ENCODE measurements at places on chromosomes 6 and 20. TPM values are rescaled to one million over a fixed set of nuclear protein-coding genes. Genes with fewer than 3 reads are reported as not detected.

- peak; percentile 47 for DNase-seq
Measured at GRCh38 chr6:11363881-11364576, 131.6 kb upstream of the NEDD9 start.

GRCh38 chr6:34061348-34061747, 84.5 kb downstream of the GRM4 start:
- DNase-seq: no peak

DNA sequence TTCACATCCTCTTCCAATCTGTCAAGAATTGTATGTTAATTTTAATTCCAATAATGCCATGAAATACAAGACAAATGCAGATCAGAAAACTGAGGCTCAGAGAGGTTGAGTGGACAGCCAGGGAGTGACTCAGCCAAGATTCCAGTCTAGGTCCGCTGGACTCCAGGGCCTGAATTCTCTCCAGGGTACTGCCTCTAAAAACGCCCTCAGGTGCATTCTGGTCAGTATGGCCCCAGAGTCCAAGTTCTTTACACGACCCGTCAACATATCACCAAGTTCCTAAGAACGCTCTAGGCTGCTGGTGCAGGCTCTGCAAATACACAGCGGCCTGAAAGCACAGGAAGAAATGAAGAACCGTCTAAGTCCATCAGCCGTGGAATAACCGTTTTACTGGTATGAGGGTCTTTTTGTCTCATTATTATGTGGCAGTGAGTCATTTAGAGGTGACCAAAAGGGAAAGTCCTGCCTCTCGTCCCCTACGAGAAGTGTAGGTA, 709 bp upstream of the ASXL1 start:
- no peak for DNase-seq

DNA sequence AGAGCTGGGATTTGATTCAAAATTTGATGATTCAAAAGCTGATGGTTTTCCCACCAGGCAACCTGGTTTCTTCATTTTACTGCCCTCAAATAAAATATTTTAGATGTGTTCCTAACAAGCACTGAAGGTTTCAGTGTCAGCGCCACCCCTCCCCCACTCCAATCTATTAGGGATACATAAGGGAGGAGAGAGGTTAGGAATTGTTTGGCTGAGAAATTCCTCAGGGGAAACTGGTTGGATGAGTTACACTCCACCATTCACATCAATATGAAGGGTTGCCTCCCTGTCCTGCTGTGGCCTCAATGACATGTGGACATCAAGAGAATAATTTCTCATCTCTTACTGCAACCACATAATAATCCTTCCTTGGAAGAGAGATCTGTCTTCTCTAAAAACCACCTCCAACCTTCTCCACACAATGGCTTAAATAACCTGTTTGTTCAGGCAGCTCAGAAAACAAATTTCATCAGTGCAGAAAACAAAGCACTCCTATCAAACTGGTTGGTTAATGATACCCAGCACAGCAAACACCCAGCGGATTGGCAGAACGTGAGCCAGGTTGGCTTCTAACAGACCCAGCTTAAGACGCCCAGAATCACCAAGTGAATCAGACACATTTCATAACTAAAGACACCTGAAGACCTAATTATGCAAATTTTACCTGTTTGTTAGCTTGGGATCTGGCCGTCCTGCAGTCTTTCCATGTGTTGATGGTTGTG, 136.0 kb upstream of the SGK1 start:
- no peak for DNase-seq

DNA sequence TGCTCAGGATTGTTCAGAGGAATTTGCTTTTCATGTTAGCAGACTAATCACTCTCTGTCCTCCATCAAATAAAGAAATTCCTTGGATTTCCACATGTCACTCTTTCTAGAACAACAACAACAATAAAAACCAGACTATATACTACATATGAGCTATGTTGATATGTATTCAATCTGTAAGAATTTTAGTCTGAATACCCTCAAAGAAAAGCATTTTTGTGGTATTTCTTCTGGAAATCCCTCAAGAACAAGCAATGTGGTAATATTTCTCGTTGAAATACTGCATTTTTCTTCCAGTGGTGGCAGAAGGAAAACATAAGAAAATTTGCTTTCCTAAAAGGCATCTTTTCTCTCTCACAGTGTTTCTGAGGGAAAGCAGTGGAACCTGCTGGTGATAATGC, 312.6 kb upstream of the RSPO3 start:
- DNase-seq: no peak

GRCh38 chr6:104459543-104459942, 400.2 kb downstream of the HACE1 start:
- DNase-seq: no peak

DNA sequence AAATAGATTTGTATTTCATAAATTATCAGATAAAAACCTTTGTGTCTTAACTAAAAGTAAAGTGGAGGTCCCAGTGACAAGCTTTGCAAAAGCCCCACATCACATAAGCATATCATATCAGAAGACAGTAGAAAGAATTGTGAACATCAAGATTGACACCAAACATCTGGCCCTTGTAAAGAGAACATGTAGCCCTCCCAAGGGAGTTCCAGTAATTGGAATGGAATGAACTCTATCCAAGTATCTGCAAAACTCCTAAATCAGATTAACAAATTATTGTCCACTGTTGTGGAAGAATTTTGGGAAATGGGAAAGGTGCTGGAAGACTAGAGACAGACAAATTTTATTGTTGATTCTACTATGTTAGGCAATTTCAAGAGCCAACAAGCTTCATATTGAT, 268.8 kb downstream of the KCNQ5 start:
- peak; percentile 59 for DNase-seq

- DNase-seq: no peak
Measured at GRCh38 chr6:155193526-155193925, 70.3 kb upstream of the CLDN20 start.

GRCh38 chr20:50460608-50461267, 49.4 kb upstream of the PTPN1 start:
- DNase-seq: peak; percentile 90

- no peak for DNase-seq
Measured at GRCh38 chr6:89581689-89582088, 56.9 kb downstream of the LYRM2 start.

DNA sequence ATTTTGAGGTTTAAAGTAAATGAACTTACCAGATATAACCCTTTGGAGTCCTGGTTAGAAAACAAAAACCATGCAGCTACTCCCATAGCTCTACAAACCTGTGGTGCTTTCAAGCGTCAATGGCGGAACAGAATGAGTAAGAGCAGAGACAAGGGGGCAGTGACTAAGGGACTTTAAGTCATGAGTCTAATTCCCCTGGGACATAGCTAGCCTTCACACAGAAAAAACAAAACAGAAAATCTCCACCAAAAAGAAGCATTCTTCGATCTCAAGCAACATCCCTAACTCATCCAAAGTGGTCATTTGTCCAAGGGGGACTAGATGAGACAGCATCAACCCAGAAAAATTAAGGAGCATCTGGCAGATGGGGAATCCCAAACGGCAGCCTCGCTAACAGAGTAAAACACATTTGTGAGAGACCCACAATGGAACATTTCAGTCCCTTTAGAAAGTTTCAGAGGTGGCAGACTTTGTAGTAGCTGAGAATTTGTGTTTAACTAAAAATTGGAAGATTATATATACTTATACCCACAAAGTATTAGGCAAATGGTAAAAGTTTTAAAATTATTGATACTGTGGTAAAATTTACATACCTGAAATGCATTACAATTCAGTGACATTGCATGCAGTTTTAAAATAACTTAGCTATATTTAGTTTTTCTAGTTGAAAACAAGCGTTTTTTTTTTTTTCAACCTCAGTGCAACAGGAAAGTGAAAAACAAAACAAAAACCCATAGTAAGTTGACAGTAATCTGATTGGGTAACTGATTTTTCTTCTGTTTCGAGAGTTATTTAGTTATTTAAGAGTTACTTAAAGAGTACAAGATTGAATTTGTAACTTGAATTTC, 67.5 kb downstream of the KCNQ5 start:
- peak; percentile 11 for DNase-seq

GRCh38 chr6:164832410-164832809, 477.0 kb downstream of the C6orf118 start:
- no peak for DNase-seq

GRCh38 chr6:48706310-48706709, 595.3 kb upstream of the PTCHD4 start:
- no peak for DNase-seq

DNA sequence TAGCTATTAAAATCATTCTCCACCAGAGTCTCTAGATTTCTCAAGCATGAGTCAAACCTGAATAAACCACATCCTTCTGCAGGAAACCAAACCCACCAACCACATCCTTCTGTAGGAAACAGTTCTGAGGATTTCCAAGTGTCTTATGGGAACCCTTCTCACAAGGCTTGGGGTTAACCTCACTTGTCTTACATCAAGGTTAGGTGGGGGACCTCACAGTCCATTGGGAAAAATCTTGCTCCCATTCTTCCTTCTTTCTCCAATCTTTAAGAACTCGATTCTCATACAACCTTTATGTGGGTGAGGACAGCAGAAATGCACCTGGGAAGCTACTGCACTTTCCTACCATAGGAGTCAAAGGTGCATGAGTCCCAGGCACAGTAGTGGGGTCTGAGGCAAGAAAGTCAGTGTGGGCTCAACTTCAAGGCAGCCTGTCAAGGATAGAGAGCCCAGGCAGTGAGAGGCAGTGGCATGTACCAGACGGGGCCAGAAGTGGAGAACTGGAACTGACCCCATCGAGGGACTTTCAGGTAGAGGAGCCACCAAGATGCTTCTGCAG, 114.5 kb downstream of the SLC22A3 start:
- DNase-seq: peak; percentile 82

DNA sequence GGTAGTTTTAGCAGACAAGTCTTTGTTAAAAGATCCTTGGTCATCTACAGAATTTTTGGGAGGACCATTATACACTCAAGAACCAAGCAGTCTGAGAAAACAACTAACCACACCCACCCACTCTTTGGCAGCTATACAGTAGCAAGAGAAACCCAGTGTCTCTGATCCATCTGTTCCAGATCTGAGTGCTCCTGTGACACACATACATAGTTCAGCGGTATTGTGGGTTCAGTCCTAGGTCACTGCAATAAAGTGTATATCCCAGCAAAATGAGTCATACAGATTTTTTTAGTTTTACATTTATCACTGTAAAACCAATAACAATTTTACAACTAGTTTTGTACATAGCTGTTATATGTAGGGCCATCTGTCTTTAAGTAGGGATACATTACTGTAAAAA, 47.4 kb upstream of the PAK5 start:
- no peak for DNase-seq

DNA sequence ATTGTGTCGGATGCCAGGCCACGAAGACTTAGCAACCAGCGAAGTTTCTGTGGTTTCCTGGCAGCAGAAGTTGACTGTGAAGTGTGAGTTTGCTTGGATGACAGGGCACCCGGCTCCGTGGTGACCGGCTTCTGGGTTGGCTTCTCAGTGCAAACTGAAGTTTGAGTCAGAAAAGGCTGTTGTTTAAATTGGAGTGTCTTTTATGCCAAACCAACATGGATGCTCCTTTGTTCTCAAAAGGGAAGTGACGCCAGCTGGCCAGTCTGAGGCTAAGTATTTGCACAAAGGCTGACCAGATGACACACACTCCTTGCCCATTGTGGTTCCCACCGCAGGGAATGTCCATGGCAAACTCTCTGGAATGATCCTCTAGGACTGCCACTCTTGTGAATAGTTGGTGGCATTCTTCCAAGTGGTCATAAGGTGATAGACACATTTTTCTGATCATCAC, 164.8 kb upstream of the QKI start:
- DNase-seq: peak; percentile 94

- peak; percentile 23 for DNase-seq
Measured at GRCh38 chr6:20952699-20953474, 418.6 kb downstream of the CDKAL1 start.

DNA sequence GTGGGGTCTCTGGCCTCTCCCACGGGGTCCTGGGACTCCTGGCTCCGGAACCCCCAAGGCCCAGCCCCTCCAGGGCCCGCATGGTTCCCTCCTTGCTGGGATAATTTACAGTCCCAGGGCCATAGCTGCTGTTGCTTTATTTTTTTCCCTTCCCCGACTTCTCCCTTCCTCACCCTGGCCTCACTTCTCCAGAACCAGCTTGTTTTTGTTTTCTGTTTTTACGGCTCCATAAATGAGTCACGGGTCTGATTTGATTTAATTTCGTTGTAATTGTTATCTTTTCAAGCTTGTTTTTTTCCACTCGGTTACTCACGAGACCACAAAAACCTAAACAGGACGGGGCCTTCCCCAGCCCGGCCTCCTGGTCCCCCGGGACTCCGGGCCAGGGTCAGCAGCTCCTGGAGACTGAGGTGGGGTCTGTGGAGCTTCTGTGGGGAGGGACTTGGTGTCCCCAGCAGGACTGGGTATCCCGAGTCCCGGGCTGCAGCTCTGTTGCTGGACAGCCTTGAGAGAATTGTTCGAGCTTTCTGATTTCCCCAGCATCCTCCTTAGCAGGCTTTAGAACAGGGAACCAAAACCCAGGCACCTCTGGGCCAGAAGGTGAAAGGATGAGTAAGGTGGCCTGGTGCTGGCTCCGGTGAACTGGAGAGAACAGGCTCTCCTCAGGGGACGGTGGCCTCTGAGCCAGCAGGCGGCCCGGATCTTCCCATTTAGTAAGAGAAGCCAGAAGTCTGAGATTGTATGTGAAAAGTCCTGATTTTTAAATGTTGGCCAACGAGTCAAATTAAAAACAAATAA, 94.9 kb downstream of the CEBPB start:
- DNase-seq: peak; percentile 35

DNA sequence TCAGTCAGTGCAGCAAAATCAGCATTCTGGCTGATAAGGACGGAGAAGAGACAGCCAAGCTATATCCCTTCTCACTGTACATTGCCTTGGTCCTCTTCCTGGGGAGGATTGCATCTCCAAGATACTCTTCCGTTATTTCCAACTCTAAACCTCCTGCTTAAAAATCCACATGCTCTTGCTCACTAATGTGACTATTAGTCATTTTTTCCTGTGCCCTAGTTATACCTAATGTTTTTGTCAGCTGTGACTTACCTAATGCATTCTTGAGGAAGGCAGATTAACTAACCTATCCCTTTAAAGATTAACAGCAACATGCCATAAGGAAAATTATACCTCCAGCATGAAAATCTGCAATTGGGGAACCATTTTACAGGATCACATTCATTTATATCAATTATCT, 317.6 kb downstream of the BTBD9 start:
- no peak for DNase-seq

- DNase-seq: no peak
Measured at GRCh38 chr6:154318721-154319120, 37.9 kb downstream of the IPCEF1 start.

SIM1 gene
- total RNA-seq: 29.7 TPM

SOX18 gene
- not detected for total RNA-seq

MTHFD1L gene
- total RNA-seq: 54.1 TPM

SLC16A10 gene
- 1.9 TPM for total RNA-seq

ZNF391 gene
- 0.03 TPM for total RNA-seq

RNF5 gene
- total RNA-seq: 78.1 TPM

SAPCD1 gene
- total RNA-seq: not detected

SLC35D3 gene
- not detected for total RNA-seq

GPR63 gene
- total RNA-seq: 0.27 TPM

HRH3 gene
- 0.08 TPM for total RNA-seq

TSBP1 gene
- total RNA-seq: not detected

TNXB gene
- 0.36 TPM for total RNA-seq

SAMD3 gene
- not detected for total RNA-seq
